ENCODE measurements at places on chromosomes 3 and 15.
A peak's percentile ranks its signal among the peaks of the same experiment; 100 is the strongest.

GRCh38 chr3:70250492-70250891 is 61.9 kb downstream of the MDFIC2 start:
- DNase-seq: no peak

- peak; percentile 36 for DNase-seq
Measured at GRCh38 chr3:137642831-137643230, 121.3 kb upstream of the SOX14 start.

GRCh38 chr15:85330901-85331588 is 49.4 kb upstream of the AKAP13 start:
- peak; percentile 99 for DNase-seq

DNA sequence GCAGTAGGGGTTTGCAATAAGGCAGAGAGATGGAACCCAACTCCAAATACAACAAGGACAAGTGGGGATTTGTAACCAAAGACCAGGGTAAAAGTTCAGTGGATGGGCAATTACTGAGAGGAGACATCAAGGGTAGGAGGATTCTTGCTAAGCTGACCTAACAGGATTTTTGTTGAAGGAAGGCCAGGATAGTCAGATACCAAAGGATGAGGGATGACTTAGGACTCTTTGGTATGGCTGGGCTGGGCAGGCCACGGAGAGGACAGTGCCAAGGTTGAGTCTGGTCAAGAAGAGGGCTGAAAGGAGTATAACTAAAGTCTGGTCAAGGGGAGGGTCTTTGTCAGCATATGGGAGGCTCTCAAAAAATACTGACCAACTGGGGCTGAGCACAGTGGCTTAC is 85.3 kb upstream of the UBE2E2 start:
- DNase-seq: no peak

- no peak for DNase-seq
Measured at GRCh38 chr3:312160-312733, 115.7 kb downstream of the CHL1 start.

DNA sequence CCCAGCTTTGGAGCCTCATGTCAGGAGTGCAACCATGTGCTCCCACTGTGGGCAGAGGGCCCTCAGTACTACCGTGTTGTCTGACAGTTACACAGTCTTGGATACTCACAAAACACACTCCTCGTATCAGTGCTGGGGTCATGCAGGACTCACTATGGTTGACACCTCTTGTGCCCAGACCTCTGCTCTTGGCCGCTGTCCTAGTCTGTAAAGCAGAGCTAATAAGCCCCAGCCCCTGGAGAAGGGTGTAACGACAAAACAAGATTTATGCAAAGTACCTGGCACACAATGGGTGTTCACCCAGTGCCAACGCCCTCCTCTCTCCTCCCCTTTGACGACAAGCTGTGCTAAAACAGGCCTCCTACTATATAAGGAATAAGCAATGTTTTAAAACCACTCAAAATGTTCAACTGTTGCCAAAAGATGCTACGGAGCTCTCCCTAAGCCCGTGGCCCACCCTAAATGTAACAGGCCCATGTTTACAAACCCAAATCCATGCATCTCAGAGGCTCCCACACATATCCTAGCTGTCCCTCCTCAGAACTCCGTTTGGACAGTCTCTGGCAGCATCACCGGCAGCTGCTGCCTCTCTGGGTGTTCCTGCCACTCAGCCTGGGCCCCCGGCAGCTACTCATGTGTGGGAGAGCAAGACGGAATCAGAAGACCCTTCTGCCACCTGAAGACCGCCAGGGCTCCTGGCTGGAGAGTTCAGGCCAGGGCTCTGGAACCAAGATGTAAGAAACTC is 65.8 kb downstream of the MRPL46 start:
- no peak for DNase-seq

GRCh38 chr15:52093167-52093538 is 19.4 kb downstream of the BCL2L10 start:
- DNase-seq: no peak

DNA sequence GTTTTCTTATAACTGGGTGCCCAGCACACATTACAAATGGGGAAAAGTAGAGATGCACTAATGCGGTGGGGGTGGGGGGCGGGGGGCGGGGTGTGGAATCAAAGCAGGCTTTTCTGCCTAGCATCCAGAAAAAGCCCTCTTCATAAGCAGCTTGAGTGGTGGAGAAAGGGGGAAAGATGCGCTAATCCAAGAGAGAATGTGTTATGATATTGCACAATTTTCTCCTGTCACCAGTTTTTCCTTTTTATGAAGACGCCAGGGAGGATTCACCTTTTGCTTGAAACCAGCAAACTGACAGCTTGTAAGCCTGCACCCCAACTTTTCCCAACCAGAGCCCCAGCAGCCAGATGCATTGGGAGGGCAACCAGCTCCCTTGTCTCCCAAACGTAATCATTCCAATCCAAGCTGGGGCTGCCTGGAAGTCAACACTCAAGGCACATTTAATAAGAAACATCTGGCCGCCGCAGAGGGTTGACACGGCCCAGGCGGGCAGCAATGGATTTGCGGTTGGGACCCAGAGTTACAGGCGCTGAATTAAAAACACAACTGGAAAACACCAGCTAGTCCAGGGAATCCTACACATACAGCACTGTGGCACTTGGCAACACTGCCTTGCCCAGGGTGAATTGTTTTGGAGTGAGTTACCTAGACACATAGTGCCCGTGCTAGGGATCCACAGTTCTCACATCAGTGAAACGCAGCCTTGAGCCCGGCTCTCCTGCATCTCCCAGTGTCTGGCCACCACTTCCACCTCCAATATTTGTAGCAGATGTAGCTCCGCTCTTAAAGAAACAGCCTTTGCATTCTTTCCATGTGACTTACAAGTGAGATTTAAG is 218.5 kb upstream of the PRICKLE2 start:
- DNase-seq: peak; percentile 41

- peak; percentile 88 for DNase-seq
Measured at GRCh38 chr3:52685285-52685708, 416 bp downstream of the PBRM1 start.

DNA sequence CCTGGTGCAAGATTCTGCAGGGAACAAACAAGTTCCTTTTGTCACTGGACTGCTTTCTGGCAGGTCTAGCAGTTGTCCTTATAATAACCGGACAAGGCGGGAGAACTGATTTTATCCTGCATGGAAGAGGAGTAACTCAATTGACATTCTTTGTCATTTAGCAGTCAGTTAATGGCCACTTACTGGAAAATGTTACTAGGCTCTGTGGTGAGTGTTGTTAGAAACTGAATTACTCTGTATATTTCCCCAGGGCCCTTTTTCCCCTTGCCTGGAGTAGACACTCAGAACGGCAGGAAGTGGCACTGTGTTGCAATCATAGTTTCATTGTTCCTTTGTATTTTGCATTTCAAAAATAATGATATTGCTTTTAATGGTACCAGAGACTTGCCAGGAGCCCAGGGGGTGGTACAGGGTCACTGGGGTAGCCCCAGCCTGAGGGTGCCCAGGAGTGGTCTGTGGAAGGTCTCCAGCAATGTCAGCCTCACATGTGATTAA is 318.6 kb upstream of the LRRFIP2 start:
- DNase-seq: no peak

DNA sequence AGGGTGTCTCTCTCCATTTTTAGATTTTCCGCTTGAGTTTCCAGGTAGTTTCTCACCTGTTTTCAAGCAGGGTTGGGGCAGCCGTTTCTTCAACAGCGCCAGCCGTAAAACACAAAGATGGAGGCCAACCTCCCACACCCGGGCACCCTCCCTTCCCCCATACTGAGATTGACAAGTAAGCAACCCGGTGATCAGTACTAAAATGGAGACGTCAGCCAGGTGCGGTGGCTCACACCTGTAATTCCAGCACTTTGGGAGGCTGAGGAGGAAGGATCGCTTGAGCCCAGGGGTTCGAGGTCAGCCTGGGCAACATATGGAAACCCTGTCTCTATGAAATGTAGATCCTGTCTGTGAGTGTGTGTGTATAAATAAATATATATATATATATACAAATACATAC is 903 bp upstream of the ZSCAN2 start:
- DNase-seq: no peak

DNA sequence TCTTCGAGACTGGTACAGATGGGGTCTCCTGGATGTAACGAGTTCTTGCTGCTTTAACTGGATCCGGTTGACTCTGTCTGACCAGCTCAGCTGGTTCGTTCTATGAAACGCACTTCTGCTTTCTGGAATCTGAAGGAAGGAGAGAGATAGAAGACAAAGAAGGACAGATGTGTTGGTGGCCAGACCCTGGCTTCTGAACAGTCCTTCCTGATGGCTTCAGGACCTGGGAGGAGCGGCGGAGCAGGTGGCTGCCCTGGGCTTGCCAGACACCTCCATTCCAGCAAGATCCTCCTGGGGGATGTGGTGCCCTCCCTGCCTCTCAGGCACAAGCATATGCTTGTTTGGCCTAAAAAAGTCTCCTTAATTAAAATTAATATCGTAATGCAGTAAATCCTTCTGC is 99.9 kb downstream of the APBA2 start:
- no peak for DNase-seq

DNA sequence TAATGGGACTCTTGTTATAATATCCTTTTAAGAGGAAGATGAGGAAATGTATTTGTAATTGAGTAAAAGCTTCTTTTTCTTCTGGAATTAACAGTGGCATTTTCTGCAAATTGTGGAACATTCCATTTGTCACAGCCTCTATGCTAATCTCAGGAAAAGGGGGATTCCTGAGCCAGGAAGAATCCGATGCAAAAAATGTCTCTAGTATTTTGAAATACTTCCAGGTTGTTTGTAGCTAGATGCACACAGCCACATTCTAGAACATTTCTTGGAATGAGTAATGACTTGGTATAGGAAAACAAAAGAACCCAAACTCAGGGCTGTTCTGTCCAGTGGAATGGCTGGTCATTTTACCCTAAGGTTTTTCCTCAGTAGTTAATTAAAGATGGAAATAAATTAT is 98.5 kb upstream of the SLC2A2 start:
- DNase-seq: peak; percentile 30

GRCh38 chr3:149417174-149417573 is 39.7 kb upstream of the TM4SF1 start:
- DNase-seq: peak; percentile 24

- no peak for DNase-seq
Measured at GRCh38 chr3:53022647-53023046, 23.2 kb downstream of the SFMBT1 start.

DNA sequence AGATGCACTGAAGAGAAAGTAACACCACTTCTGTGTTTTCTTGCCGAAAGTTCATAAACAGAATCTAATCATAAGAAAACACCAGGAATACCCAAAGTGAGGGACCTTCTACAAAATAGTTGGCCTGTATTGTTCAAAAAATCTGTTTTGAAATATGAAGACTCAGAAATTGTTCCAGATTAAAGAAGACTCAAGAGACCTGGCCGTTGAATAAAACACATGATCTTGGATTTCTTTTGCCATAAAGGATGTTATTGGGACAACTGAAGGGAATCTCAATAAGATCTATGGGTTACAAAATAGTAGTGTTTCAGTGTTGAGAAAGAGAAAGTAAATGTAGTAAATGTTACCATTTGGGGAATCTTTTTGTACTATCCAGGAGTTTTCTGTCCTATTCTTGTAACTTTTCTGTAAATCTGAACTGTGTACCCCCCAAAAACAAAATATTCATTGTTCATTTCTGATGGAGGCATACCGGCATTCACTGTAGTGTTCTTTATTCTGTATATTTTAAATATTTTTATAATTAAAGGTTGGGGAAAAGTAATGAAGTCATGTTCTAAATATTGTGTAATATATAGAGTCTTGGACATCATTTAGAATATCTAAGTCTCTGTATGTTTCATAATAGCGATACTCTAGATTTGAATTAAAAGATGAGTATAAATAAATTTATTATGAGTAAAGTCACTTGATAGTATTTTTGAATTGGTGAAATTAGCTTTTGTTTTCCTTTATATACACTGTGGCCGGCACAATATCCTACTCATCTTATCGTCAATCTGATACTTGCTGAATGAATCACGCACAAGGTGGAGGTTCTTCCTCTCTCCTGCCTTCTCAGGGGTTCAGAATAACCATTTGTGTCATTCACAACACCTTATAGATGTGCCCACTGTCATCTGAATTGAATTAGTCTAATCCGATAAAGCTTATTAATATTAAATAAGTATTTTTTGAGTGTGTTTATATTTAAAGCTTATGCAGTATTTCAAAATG is 66.7 kb downstream of the TRAK1 start:
- DNase-seq: no peak

Measured in kidney tubule cell (primary cell).